ENCODE measurements at places on chromosomes 13 and 19.

DNA sequence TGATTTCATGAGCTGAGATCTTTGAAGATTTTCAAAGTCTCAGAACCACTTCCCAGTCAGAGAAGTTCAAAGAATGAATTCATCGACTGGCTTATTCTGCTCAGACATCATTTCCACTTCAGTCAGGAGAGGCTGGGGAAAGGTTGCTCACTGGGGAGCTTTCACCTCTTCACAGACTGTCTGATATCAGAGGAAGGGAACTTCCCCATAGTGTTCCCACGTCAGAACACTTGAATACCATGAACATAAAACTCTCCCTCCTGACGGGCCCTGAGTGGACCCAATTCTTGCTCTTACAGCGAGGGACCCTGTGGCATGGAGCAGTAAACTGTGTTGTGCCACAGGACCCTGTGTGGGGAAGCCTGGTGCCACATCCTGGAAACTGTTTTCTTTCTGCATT is 492.6 kb downstream of the COG6 start:
- DNase-seq = no peak

GRCh38 chr19:48391100-48392005 is at the start of gene KDELR1:
TSS of gene KDELR1 (minus strand) at chr19:48391551. CDS start at chr19:48391358, 193 bp downstream.
- peak; percentile 55 for DNase-seq

DNA sequence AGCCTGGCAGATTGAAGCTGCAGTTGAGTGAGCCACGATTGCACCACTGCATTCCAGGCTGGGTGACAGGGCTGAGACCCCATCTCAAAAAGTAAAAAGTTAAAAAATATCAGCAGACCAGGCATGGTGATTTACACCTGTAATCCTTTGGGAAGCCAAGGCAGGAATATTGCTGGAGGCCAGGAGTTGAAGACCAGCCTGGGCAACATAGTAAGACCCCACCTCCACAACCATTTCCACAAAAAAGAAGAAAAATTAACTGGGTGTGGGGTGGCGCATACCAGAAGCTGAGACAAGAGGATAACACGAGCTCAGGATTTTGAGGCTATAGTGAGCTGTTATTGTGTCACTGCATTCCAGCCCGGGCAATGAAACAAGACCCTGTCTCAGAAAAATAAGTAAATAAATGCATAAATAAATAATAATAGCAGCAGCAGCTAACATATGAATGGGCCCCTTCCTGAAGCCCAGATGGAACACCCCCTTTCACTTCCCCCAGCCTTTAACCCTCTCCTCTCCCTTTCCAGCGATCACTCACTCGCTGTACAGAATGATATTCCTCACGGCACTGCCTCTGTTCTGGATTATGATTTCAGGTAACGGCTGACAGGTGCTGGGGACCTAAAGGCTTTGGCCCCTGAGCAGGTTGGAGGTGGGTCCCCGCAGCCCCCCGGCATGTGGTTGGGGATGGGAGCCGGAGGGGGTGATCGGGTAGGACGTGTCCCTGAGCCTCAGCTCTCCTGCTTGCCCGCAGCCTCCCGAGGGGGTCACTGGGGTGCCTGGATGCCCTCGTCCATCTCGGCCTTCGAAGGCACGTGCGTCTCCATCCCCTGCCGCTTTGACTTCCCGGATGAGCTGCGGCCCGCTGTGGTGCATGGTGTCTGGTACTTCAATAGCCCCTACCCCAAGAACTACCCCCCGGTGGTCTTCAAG is 3.2 kb downstream of the MAG start:
- DNase-seq = no peak

DNA sequence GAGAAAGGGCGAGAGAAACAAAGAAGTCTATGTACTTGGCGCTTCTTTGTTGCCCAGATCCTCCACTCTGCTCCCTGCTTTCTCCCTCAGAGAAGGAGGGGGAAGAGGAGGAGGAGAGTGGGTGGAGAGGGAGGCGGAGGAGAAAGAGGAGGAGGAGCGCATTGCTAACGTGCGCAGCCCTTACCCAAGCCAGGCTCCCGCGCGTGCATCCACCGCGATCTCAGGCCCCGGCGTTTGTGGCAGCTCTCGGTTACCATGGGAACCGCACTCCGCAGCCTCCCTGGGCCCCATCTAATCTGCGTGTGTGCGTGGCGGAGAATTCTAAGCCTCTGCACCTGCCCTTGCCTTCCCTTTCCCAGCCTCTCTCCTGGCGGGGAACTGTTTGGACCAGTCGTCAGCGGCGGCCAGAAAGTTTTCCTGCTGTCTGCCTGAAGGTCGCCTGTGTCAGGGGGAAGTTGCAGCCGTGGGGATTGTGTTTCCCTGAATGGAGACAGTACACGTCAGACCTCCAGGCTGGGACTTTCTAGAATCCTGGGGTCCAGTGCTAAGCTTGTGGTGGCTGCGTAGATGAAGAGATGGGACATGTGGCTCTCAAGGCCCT is at the start of gene ERICH6B:
Gene ERICH6B (minus strand): TSS at position 239 of the 601 bp plus-strand sequence. CDS start 18,734 bp downstream, outside the sequence.
- no peak for DNase-seq

- DNase-seq = no peak
These were observed 30.3 kb downstream of the SHISA2 start for GRCh38 chr13:26021516-26021915.
